ENCODE measurements at places on chromosomes 1 and 21. TPM values are rescaled to one million over a fixed set of nuclear protein-coding genes. Genes with fewer than 3 reads are reported as not detected.

The LRRC71 gene
- not detected for total RNA-seq

The TMEM54 gene
- 147 TPM for total RNA-seq

The AKR7A3 gene
- 0.72 TPM for total RNA-seq

The PGLYRP4 gene
- 1.9 TPM for total RNA-seq

The CRABP2 gene
- total RNA-seq: 132 TPM

The PLPP3 gene
- 4.8 TPM for total RNA-seq

The ETV3L gene
- total RNA-seq: not detected

The PODN gene
- total RNA-seq: 0.48 TPM

The AGMAT gene
- 1.9 TPM for total RNA-seq

The PDPN gene
- total RNA-seq: 3.8 TPM

The TRAF5 gene
- 7.5 TPM for total RNA-seq

The LCE1D gene
- not detected for total RNA-seq

The LAPTM5 gene
- 0.21 TPM for total RNA-seq

The TMCC2 gene
- 0.64 TPM for total RNA-seq

The KCNT2 gene
- 0.21 TPM for total RNA-seq

The SPRR4 gene
- total RNA-seq: not detected

The EBNA1BP2 gene
- 101 TPM for total RNA-seq

The AMY1A gene
- not detected for total RNA-seq

The NBPF9 gene
- total RNA-seq: 10.4 TPM

The SEMA6C gene
- total RNA-seq: 0.21 TPM

The CDCA8 gene
- total RNA-seq: 1.4 TPM

The CSDE1 gene
- 698 TPM for total RNA-seq

The TCHH gene
- under 0.01 TPM for total RNA-seq

The INTS11 gene
- 67.0 TPM for total RNA-seq

The UBR4 gene
- 91.6 TPM for total RNA-seq

The TTC22 gene
- total RNA-seq: 16.8 TPM

The DNM3 gene
- total RNA-seq: 1.2 TPM

The THEM5 gene
- not detected for total RNA-seq

The BCAN gene
- not detected for total RNA-seq

The RPE65 gene
- not detected for total RNA-seq

The ZYG11A gene
- total RNA-seq: 0.48 TPM

The EXO5 gene
- 4.1 TPM for total RNA-seq
